ENCODE measurements at places on chromosomes 13 and 19. TPM values are rescaled to one million over a fixed set of nuclear protein-coding genes. Genes with fewer than 3 reads are reported as not detected.

- no peak for DNase-seq
Observed at GRCh38 chr19:1584500-1585242, 8.0 kb downstream of the MBD3 start.

DNA sequence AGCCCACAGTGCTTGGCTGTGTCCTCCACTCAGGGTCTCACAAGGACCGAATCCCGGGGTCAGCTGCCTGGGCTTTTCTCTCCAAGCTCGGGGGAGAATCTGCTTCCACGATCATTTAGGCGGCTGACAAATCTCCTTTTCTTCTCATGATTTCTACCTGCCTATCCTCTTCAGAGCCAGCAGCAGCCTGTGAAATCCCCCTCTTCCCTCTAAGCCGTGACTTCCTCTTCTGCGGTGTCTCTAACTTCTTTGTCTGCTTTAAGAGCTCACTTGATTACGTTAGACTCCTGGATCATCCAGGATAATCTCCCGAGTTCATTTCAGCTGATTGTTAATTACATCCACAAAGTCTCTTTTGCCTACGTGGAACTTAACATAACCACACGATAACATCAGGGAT lies 22.5 kb upstream of the ZNF845 start:
- DNase-seq = no peak

DNA sequence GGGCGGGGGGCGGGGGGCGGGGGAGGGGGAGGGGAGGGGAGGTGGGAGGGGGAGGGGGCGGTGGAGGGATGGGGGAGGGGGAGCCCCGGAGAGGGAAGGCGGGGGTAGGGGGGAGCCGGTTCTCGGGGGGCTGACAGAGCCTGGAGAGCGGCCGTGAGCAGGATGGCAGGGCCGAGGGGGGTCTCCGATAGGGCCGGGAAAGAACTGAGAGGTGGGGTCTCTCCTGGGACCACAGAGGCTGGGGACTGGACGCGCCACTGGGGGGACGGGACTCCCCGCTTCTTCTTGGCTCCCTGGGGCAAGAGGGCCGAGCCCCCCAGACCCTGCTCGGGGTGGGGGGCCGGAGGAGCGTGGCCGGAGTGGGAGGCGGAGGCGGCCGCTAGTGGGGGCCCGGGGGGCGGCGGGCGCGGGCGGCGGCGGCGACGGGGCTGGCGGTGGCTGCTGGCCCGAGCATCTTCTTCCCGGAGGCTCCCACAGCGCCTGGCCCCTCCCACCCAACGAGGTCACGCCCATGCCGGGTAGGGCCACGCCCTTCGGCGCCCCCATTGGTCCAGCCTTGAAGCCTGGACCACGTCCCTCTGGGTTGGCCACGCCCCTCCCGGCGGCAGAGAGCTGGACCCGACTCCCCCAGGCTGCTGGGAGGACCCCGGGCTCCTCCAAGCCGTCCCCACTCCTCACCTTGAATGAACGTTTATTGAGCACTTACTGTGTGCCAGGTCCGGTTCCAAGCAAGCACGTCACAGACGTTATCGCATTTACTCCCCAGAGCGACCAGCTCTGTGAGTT lies at the start of gene NOVA2:
Gene NOVA2 (minus strand): TSS at position 313 of the 786 bp plus-strand sequence. CDS start 514 bp downstream, outside the sequence.
- DNase-seq = no peak

- peak; percentile 39 for DNase-seq
Observed at GRCh38 chr13:102774591-102775520, 1.3 kb upstream of the TEX30 start.

The TMIGD2 gene
- total RNA-seq = not detected

DNA sequence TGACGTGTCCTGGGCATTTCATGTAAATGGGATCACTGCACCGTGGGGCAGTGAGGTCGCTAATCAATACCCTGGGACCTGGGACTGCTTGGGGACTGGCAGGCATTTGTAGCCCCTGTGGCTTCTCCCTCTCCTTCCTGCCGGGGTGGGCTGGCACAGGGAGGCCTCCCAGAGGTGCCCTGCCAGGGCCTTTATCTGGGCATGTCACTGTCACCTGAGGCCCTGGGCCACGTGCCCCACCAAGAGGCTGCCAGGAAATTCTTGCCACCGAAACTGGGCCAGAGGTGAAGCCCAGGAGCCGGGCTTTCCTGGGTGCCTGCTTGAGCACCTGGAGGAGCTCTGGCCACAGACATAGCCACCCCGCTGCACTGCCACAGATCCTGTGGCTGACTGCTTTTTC lies 1.8 kb upstream of the NMRK2 start:
- DNase-seq = no peak

The ATP11A gene
- 27.8 TPM for total RNA-seq
